GM23248 (cell line): ENCODE measurements at places on chromosomes 2 and 18. TPM values are rescaled to one million over a fixed set of nuclear protein-coding genes. Genes with fewer than 3 reads are reported as not detected.

GRCh38 chr2:218307415-218308090, 15.2 kb upstream of the TMBIM1 start:
- DNase-seq: no peak
- H3K4me1 ChIP-seq: no peaks in the 10 kb centered on the region
- H3K27me3 ChIP-seq: no peaks in the 10 kb centered on the region; the same call in 1 of the 2 replicates
- no peak overlapping the region for H3K27ac ChIP-seq
- no peak overlapping the region for H3K4me3 ChIP-seq
- no peaks in the 10 kb centered on the region for H3K36me3 ChIP-seq

The GAREM1 gene
- total RNA-seq: 0.51 and 1.2 TPM in 2 replicates

DNA sequence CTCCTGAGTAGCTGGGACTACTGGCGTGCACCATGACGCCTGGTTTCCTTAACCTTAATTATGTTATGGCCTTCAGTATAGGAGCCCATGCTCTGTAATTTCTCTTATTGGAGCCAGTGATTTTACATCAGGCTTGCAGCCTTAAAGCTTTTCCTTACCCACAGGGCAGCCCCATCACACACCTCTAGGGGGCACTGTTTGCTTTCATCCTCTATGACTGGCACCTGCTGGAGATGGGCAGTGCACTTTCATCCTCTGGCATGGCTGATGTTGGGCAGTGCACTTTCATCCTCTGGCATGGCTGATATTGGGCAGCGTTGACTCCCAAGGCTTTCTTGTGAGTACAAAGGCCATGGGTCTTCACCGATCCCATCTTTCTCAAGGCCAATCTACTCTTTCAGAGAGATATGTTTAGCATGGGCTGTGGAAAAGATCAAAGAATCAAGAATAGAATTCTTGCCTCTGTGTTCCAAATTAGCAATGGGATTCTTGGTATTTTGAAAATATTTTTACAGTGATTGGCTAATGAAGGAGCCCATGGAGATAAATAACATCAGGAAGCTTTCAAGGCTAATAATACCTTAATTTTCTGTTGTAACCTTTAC, 80.7 kb upstream of the MEX3C start:
- peak; percentile 3 for DNase-seq
- no peak overlapping the region for H3K27ac ChIP-seq
- H3K4me1 ChIP-seq: no peaks in the 10 kb centered on the region
- H3K27me3 ChIP-seq: no peaks in the 10 kb centered on the region
- no peaks in the 10 kb centered on the region for H3K36me3 ChIP-seq
- no peak overlapping the region for H3K4me3 ChIP-seq

GRCh38 chr18:78521136-78521535, 458.5 kb upstream of the SALL3 start:
- no peak overlapping the region for H3K4me3 ChIP-seq
- no peaks in the 10 kb centered on the region for H3K36me3 ChIP-seq

The TUBA3D gene
- total RNA-seq: not detected in 2 replicates

GRCh38 chr2:127437056-127437455, 18.8 kb downstream of the PROC start:
- no peak overlapping the region for H3K27ac ChIP-seq
- no peaks in the 10 kb centered on the region for H3K4me1 ChIP-seq
- H3K27me3 ChIP-seq: no peaks in the 10 kb centered on the region
- no peaks in the 10 kb centered on the region for H3K36me3 ChIP-seq
- DNase-seq: no peak

- H3K27ac ChIP-seq: no peak overlapping the region
- H3K4me3 ChIP-seq: no peak overlapping the region
- H3K36me3 ChIP-seq: no peaks in the 10 kb centered on the region
- no peak for DNase-seq
These were observed 296.5 kb downstream of the DCC start for GRCh38 chr18:52636536-52636935.

DNA sequence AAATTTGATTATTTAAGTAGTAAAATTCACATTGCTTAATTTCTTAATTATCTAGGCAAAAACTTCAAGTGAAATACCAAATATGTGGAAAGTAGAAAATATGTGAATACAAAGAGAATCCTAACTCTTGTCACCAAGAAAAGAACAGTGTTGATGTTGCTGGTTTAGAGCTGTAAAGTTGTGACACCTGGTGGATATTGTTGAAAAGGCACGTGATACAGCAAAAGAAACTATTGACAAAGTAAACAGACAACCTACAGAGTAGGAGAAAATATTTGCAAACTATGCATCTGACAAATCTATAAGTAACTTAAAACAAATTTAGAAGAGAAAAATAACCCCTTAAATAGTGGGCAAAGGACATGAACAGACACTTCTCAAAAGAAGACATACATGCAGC, 25.6 kb upstream of the ZC3H15 start:
- no peak overlapping the region for H3K27ac ChIP-seq
- H3K27me3 ChIP-seq: no peaks in the 10 kb centered on the region
- H3K4me1 ChIP-seq: peaks cover 7% of the 10 kb centered on the region

The KCNF1 gene
- total RNA-seq: 0.97 TPM in 1 of 2 replicates, not detected in the other

DNA sequence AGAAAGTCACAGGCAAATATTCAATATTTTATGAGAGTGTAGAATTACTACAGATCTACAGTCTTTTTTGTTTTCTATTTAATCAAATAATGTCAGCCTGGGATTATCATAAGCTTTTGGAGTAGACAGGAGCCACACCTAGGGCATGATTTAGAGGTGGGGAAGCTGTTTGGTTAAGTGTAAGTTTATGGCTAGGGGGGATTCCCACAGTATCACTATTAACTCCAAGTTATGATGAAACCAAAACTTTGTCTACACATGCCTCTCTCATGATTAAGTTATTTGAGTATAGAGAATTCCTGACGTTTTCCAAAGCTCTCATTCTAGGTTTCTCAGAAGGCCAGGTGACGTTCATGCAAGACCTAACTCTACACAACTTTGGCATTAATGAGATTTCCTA, 2.1 kb downstream of the SERPINB10 start:
- 0 out of 2 replicates have a peak, but pooled peaks cover 5% of the 10 kb centered on the region for H3K27me3 ChIP-seq
- DNase-seq: no peak
- H3K36me3 ChIP-seq: no peaks in the 10 kb centered on the region
- no peak overlapping the region for H3K4me3 ChIP-seq

The SCN2A gene
- total RNA-seq: 1.1 and 2.2 TPM in 2 replicates
